Frontal cortex (tissue), 4 donors: ENCODE measurements at places on chromosomes 13 and 19.

DNA sequence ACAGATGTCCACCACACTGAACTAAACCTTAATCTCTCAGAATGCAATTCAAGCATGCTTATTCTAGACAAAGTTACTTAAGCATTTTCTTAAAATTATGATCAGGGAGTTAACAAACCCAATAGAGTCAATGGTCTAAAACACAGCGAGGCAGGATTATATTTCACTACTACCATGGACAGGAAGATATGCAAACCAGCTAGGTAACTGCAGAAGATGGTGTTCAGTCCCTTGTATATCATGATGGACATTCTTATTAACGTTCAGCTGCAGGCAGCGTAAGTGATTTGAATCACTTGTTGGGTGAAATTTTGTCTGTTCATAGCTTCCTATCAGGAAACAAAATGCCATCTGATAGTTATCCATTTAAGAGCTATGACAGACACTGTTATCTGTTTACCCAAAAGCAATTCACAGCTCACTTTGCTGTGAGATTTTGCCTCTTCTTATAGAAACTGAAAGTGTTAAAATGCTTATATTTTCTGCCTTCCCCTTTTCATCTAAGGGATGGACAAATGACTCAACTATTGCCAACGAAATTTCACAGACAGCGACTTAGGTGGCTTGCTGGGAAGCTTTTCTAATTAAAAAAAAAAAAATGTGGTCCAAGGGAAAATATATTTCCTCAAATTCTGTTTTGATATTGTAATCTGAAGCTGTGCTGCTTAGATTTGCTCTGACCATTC, 591.9 kb downstream of the DACH1 start:
- no peak for DNase-seq

GRCh38 chr13:25771641-25772478, 280.0 kb downstream of the SHISA2 start:
- DNase-seq: no peak

DNA sequence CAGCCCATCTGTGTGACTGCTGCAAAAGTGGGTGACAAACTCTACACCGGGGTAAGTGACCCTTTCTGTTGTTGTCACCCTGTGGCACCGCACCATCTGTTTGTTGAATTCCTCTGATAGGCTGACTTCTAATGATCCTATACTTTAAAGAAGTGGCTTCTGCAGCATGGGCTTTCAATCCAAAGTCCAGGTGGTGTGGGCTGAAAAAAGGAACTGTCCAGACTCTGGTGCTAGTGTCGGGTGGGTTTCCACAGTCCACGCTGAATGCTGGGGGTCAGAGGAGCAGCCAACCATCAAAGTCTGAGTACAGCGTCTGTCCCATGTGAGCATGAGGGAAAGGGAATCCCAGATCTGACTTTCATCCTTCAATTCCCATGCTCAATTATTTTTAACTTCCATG, 31.6 kb upstream of the SPATA13 start:
- no peak for DNase-seq

DNA sequence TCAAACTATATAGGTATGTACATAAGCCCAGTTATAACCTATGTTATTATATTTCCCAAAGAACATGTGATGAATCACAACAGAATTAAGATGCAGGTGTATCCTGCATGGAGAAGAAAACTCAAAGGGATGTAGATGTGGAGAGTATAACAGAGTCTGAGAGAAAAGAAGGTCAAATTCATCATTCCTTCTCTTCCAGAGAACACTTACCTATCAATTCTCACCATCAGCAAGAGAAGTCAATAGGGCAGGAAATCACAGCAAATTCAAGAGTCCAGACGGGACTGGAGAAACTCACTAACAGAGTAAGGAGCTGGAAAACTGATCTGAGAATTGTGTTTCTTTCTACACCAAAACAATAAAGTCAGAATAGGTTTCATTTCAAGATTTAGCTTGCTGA, 28.4 kb downstream of the DIAPH3 start:
- no peak for DNase-seq

- DNase-seq: no peak
Measured at GRCh38 chr19:22617614-22618320, 16.4 kb upstream of the ZNF492 start.

- no peak for DNase-seq
Measured at GRCh38 chr13:29605860-29606526, 10.5 kb upstream of the SLC7A1 start.

DNA sequence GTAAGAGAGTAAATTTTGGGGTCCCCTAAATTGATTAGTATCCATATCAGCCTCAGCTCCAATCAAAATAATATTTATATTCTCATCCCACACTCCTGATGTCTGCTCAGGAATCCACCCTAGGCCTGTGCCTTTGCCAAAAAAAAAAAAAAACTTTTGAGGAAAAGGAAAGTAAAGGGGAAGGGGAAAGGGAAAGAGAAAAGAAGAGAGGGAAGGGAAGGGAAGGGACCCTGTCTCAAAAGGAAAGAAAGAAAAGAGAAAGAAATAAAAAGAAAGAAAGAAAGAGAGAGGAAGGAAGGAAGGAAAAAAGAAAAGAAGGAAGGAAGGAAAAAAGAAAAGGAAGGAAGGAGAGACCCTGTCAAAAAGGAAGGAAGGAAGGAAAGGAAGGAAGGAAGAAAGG, 91.8 kb upstream of the CACNA1A start:
- DNase-seq: no peak

GRCh38 chr13:22298530-22298929, 627.7 kb downstream of the FGF9 start:
- DNase-seq: no peak

DNA sequence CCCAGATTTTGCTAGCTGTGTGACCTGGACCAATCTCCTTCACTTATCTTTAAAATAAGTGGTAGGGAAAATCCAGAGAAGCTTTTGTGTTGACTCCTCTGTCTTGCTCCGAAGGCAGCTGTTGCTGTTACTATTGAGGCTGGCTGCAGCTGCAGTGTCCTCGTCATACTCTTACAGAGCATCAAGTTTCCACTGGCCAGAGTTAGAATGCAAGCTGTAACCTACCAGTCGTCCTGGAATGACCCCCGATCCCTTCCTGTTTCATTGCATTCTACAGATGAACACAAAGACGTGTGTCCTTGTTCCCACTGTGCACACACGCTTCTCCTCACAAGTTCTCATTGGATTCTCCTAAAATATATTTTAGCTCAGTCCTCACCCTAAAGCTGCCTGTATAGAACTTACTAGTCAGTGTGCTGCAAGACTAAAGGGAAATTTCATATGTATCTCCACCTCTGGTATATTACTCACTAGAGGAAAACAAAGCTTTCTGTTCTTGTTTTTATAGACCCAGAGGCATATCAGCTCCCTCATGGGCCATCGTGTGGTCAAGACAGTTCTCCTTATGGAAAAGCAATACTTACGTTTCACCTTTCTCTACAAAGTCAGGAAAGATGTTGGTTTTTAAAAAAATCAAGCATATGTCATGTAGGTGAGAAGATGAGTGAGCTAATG, 589.8 kb downstream of the LMO7 start:
- DNase-seq: no peak

DNA sequence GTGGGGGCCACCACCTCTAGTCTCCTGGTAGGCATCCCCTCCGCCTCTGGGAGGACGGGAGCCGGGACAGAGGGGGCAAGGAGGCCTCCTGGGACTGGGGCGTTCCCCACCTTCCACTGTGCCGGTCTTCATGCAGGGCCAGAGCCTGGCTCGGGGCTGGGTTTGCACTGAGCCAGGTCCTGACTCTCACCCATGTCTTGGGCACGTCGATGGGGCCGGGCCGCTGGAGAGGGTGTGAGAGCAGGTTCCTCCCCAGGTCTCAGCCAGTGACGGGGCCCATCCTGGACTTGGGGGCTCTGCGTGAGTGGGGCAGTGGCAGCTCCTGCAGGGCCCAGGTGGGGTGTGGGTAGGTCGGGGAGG, 26.6 kb downstream of the ATP11A start:
- no peak for DNase-seq

DNA sequence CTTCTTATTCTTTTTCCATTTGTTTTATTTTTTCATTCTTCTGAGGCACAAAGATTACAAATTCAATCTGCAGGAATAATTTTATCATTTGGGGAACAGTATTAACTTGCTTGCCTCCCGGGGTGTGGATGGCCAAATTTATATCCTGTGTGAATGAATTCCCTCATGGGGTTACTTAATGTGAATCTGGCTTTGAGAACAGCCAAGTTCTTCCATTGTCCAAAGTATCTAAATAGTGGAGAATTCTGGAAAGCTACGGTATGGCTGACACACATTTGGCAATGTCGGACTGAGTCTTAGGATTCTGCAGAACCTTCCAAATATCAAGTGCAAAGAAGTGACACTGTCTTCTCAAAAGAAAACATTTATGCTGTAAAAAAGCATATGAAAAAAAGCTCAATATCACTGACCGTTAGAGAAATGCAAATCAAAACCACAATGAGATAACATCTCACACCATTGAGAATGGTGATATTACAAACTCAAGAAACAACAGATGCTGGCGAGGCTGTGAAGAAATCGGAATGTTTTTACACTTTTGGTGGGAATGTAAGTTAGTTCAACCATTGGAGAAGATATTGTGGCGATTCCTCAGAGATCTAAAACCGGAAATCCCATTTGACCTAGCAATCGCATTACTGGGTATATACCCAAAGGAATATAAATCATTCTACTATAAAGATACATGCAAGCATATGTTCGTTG, 620.2 kb downstream of the EFNB2 start:
- no peak for DNase-seq

GRCh38 chr13:94595001-94595949, 677 bp downstream of the TGDS start:
- no peak for DNase-seq

DNA sequence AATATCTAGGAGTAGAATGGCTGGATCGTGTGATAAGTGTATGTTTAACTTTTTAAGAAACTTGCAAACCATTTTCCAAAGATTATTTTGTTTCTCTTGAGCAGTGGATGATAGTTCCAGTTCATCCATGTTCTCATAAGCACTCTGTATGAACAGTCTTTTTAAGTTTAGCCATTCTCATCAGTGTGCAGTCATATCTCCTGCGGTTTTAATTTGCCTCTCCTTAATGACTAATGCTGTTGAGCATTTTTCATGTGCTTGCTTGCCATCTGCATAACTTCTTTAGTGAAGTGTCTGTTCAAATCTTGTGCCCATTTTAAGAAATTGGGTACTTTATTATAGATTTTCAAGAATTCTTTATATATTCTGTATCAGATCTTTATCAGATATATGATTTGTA, 58.6 kb downstream of the WASF3 start:
- DNase-seq: no peak

GRCh38 chr13:79658333-79658975, 177.5 kb downstream of the NDFIP2 start:
- no peak for DNase-seq

GRCh38 chr19:38795549-38795948, 6.5 kb downstream of the LGALS7B start:
- DNase-seq: no peak

- no peak for DNase-seq
Measured at GRCh38 chr13:24500977-24501376, 11.6 kb downstream of the PARP4 start.

DNA sequence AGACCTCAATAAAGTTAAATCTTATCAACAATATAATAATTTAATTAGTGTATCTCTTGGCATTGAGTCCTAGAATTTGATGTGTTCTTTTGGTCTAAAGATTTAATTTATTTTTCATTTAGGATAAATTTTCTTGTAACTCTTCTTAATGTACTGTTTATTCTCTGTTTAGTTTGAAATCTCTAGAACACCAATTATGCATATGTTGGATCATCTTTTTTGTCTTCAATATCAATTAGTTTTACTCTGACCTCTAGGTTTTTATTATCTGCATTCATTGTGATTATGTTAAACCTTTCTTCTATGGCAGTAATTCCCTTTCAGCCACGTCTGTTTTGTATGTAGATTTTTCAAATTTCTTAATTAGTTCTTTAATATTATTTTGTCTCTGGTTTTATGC, 93.8 kb upstream of the ARHGEF7 start:
- DNase-seq: no peak

DNA sequence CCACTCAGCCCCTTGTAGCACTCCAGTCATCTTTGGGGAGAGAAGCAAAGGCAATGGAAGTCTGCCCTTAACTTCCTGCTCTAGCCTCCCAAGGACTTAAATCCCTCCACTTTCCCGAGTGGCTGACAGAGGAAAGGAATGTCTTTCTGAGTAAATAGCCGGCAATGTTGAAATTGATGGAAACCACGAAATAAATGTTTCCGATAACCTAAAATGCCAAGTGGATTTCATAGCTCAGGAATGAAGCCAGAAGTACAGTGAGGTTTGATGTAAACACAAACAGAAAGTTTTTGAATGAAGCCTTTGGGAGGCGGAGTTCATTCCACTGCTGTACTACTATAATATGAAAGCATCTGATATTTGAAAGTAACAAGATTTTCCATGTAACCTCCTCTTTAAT, 14.0 kb upstream of the TBC1D4 start:
- DNase-seq: no peak

DNA sequence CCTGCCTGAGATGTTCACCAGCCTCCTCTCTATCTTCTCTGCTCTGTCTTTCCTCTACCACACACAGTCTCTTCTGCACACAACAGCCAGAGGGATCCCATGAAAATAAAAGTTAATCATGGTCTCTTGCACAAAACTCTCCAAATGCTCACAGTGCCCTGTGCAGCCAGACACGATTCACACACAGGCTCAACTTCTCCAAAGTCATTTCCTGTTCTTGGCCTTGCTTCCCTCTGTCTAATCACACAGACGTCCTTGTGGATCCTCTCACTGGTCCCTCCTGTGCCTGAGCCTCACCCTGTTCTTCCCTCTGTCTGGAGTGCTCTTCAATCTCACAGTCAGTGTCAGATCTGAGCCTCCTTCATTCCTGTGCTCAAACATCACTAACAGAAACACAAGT, 7.8 kb downstream of the SIGLEC12 start:
- DNase-seq: no peak

DNA sequence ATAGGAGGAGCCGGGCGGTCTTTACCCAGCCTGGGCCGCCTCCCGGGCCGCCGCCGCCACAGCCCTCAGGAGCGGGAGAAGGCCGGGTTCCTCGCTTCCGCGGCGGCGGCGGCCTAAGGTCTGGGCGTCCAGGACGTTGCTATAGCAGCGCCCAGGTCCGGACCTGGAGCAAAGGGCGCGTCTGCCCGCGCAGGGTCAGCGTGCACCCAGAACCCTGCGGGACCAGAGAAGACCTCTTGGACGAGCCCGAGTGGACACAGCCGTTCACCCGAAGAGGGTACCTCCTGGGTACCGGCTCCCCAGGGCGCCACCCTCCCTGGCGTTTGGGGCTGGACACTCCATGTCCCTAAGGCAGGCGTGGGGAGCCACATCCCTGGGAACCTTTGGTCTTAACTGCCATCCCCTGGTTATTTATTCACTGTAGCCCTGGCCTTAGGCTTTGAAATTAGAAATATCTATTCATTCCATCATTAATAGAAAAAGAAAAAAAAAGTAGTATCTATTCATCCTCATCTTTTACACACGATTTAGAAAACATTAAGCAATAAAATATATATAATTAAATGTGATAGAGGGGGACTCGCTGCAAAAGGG, 2.4 kb downstream of the DZIP1 start:
- DNase-seq: peak; percentile 24

- DNase-seq: no peak
Measured at GRCh38 chr13:99548448-99548847, 47.2 kb downstream of the TM9SF2 start.

- no peak for DNase-seq
Measured at GRCh38 chr19:51803967-51804366, 9.0 kb downstream of the FPR3 start.
